H54 (cell line): ENCODE measurements at places on chromosomes 13 and 19.

GRCh38 chr13:74644229-74644628 lies 510.0 kb upstream of the KLF12 start:
- DNase-seq = no peak

- no peak for DNase-seq
These were observed 11.2 kb downstream of the IL17D start for GRCh38 chr13:20714563-20715329.

DNA sequence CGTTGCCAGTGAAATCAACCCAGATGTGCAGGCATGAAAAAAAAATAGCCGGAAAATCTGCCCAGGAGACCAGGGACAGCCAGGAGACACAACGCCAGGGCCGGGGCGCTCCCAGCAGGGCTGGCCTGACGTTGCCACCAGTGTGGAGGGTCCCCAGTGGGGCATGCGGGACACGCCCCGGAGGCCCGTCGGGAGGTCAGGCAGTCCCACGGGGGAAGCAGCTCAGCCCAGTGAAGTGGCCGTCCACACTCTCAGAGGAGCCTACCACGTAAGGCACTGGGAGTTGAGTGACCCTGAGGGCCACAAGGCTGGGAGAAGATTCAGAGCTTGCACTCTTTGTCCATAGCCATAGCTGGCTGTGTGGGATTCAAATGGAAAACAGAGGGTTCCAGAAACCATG lies 53.2 kb upstream of the GAS6 start:
- DNase-seq = no peak

DNA sequence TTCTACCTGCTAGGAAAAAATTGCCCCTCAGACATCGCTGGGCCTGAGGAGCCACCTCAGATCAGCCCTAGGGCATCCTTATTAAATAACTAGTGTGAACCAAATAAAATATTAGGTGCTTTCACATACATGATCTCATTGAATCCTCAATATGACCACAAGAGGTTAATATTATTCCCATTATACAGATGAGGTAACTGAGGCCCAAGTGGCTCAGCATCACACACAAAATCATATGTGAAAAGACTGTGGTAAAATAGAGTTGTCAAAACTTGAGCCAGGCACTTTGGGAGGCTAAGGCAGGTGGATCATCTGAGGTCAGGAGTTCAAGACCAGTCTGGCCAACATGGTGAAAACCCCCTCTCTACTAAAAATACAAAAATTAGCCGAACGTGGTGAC lies 2.9 kb upstream of the DMKN start:
- no peak for DNase-seq

GRCh38 chr13:94494026-94494425 lies 14.5 kb upstream of the DCT start:
- no peak for DNase-seq

- no peak for DNase-seq
These were observed 129.1 kb downstream of the TM9SF2 start for GRCh38 chr13:99630269-99630898.

GRCh38 chr19:8150178-8150865 lies 930 bp upstream of the FBN3 start:
- no peak for DNase-seq

DNA sequence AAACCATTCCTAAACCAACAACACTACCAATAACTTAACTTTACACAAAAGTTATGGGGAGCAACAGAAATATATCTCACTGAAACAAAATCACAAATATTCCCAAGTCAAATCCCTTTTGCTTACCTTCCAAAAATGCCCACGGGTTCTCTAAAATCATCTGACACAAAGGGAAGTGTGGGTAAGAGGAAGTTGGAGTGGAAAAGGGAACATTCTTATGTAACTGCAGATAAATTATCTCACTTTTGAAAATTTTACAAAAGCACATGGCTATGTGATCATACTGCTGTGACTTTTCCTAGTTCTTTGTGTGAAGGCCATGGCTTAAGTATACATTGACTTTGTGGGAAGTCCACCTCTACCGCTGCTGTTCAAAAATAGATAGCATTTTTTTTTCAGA lies 350.5 kb downstream of the GPC6 start:
- DNase-seq = no peak
